Renal pelvis (tissue), 12 donors: ENCODE measurements at places on chromosomes 2 and 18. TPM values are rescaled to one million over a fixed set of nuclear protein-coding genes. Genes with fewer than 3 reads are reported as not detected.

DNA sequence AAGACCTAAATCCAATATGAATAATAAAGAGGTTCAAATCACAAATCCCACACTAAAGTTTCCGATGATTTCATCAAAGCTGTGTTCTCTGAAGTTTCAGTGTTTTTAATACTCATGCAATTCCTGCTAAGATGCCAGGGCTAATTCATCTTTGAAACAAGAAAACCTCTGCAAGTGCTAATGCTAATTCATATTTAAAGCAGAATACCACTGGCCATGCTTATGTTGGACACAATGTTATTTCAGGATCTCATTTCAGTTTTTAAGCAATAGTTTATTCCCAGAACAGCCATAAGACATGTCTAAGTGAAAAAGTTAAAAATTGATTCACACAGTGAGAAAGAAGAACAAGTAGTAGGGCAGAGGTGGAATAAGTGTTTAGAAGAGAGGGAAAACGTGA lies 62.8 kb downstream of the GRB14 start:
- no peak for DNase-seq

- no peak for DNase-seq
Observed at GRCh38 chr2:220075835-220076234, 448.4 kb downstream of the SLC4A3 start.

- no peak for DNase-seq
Observed at GRCh38 chr2:236752096-236752495, 182.5 kb downstream of the ACKR3 start.

SOWAHC gene
- polyA plus RNA-seq: 14.7 TPM

DNA sequence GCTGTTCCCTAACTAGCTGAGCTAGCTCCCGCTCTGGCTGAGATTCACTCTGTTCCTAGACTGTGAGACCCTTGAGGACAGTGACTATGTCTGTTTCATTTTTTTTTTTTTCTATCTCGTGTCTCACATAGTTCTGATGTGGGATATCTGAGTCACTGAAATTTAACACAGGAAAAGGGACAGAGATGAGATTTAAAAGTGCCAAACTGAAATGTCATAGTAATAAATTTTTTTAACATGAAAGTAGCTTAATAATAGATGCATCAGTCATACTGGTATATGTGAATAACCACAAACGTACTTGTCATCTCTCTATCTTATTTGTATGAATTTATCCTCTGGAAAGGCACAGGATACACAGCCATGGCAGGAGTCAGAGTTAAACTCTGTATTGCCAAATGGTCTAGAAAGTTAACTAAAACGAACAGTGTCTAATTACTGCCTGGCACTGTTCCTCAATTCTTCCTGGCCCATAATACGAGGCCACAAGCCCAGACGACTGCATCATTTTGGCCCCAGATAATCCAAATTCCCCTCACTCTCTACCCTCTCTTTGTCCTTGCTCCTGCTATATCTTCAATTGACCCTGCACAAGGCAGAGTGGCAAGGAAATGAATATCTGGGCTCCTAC lies 87.5 kb downstream of the SATB2 start:
- DNase-seq: no peak

GRCh38 chr2:202378662-202379358 lies 2.7 kb downstream of the BMPR2 start:
- DNase-seq: no peak

MALT1 gene
- 27.3 TPM for polyA plus RNA-seq

GRCh38 chr2:195842932-195843331 lies 185.9 kb downstream of the SLC39A10 start:
- no peak for DNase-seq

DNA sequence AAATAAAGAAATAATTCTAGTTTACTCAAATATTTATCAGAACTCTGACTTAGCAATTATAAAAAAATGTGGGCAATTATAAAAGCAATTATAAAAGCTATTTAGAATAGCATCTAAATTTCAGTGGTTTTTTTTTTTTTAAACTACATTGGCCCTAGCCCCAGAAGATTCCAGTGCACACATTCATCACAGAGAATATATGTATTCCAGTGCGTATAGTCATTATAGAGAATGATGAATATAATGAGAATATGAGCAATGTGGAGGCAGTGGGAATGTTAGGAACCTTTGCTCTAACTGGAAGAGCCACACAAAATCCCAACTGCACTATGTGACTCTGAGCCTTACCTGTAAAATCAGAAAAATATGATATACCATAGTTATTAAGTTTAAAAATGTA lies 10.5 kb downstream of the MAP3K2 start:
- DNase-seq: no peak

- no peak for DNase-seq
Observed at GRCh38 chr18:9700261-9700796, 7.8 kb upstream of the RAB31 start.

DNA sequence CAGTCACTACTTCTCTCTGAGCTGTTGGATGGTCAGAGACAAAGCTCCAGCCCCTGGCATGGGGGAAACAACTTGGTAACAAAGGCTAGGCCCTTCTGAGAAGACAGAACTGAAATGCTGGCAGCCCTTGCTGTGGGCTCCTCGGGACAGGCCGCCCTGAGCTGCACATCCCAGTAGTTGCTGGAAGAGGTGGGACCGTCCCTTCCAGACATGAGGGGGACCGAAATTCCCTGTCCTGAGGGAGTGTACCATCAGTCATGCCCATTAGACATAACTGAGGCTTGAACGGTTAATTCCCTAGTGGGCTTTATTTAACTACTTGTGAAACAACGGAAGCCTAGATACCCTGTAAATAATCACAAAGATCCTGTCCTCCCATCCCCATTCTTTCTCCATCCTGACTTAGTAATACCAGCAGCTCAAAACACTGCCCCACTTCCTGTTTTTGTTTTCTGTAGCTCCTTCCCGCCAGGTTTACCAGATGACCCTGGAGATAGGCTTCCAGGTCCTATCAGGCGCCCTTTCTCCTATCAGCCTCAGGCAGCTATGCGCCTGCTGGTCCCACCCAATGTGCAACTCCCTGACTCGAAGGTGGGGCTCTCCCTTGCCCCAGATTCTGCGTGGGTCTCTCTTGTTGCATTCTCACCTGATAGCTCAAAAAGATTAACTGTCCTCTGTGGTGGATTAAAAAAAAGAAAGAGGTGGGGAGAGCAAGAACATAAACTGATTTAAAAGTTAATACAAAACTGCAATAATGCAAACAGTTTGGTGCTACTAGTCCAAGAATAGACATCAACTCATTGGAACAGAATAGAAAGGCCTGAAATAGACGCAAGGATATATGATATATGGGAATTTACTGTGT lies 37.0 kb upstream of the NT5DC4 start:
- DNase-seq: no peak

DNA sequence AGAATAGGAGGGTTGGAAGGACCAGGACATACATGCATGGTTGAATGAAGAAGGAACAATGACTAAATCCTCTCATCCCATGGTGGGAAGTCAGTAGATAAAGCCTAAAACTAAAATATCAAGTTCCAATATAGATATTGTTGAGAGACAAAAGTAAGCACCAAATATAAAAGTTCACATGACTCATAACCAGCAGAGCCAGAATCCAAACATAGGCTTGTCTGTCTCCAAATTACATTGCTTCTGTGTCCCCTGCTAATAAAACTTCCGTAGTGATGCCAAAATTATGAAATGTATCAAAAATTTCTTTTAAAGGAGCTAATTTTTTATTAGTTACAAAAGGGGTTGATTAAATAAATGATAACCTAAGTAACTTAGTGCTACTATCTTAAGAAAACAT lies 19.7 kb downstream of the CHST9 start:
- no peak for DNase-seq

- DNase-seq: no peak
Observed at GRCh38 chr2:144770616-144771230, 250.8 kb upstream of the ZEB2 start.

DNA sequence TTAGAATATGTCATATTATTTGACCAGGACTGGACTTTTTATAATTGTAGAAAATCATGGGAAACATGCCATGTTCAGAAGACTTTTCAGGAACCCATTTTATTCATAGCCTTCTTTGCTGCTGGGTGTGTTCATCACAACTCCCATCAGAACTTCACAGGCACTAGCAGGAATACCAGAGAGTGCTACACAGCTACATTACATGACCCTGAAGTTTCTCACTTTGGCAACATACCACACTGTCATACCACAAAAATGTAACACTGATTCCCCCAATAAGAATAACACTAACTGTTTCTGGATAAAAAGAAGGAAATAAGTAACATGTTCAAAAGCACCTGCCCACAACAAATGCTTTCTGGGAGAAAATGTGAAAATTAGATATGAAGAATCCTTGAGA lies 405.4 kb downstream of the CDH2 start:
- no peak for DNase-seq

SERPINB5 gene
- polyA plus RNA-seq: not detected

DNA sequence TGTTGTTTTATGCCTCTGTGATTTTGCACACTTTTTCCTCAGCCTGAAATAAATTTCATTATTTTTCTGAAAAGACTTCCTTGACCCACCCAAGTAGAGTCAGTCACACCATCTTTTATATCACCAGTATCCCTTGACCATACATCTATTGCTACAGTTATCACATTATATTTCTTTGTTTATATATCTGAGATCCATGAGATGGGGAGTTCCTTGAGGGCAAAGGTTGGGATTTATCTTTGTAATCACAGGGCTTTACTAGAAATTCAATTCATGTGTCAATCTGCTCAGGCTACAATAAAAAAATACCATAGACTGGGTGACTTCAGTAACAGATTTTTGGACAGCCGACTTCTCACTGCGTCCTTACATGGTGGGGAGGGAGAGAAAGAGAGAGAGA lies 12.8 kb upstream of the RNF138 start:
- DNase-seq: no peak

DNA sequence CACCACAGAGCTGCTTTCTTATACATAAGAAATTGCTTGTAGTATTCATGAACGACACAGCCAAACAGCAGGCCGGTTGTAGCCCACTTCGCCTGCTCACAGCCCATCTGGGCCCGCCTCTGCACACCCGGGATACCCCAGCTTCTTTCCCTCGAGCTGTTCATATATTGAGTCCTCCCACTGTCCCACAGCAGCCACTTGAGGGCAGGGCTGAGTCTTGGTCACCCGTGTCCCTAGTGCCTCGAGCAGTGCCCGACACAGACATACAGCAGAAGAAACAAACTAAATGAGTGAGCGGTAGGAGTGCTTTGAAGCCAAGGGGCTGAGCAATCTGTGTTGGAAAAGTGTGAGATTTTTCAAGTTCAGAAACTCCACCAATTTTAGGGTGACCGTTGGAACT lies 251.4 kb downstream of the KLHL29 start:
- DNase-seq: no peak

DNA sequence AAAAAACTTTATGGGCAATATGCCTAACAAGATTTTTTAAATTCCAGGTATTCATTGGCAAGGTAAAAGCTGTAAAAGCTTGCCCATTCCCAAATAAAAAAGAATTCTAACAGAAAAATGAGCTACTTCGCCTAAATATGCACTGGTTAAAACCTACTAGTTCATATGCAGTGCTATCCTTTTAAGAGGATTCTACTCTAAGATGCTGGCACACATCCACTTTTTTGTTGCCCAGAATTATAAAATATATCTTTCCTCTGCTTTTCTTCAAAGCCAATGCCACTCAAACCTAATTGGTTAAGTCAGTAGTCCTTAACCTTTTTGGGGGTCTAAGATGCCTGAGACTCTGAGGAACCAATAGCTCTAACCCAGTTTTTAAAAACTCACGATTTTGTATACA lies 3.2 kb downstream of the XPO1 start:
- no peak for DNase-seq

GRCh38 chr2:33304032-33304864 lies 172.2 kb upstream of the RASGRP3 start:
- DNase-seq: no peak

- no peak for DNase-seq
Observed at GRCh38 chr2:32355976-32356680, 695 bp upstream of the BIRC6 start.

DNA sequence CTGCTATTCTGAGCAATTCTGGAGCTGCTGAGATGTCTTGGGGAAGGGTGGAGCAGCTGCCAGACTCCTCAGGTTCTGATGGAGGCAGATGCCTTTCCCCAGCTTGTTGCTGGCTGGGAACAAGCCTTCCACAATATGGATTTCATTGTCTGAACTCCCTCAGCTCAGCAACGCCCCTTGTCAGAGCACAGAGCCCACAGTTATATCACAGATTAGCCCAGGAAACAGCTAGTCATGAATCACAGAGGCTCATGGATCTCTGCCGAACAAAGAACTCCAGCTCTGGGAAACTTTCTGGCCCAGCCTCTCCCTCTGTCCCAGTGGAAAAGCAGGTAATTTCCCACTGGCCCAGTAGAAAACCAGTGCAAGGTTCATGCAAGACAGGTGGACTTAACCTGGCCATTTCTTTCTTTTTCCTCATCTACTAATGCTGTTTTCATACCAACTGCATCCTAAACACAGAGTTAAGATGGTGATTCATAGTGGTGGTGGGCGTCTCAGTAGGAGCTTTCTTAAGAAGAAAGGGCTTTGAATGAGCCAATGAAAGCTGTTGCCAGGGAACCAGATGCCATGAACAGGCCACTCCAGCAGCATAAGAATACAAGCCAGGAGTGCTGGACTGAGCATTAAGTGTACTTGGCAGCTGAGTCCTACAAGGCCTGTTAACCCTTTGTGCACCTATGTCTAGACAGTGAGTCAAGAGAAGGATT lies 8.7 kb upstream of the KIAA2012 start:
- DNase-seq: no peak

DNA sequence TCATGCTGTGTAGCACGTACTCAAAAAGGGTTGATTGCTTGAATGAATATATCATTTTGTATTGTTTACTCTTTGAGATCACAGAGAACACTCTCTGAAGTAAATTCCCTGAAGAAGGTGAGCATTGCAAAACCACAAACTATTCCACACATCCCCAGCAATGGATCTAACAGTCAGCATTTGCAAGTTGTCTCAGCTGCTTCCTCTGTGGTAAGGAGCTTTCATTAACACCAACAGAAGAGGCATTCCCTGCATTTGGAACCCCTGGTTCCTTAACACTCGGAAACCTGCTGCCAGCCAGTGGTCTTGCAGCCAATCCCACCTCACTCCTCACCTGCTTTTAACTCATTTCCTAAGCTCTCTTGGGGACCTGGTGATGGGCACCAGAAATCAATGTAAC lies 108.4 kb downstream of the IRS1 start:
- no peak for DNase-seq

DNA sequence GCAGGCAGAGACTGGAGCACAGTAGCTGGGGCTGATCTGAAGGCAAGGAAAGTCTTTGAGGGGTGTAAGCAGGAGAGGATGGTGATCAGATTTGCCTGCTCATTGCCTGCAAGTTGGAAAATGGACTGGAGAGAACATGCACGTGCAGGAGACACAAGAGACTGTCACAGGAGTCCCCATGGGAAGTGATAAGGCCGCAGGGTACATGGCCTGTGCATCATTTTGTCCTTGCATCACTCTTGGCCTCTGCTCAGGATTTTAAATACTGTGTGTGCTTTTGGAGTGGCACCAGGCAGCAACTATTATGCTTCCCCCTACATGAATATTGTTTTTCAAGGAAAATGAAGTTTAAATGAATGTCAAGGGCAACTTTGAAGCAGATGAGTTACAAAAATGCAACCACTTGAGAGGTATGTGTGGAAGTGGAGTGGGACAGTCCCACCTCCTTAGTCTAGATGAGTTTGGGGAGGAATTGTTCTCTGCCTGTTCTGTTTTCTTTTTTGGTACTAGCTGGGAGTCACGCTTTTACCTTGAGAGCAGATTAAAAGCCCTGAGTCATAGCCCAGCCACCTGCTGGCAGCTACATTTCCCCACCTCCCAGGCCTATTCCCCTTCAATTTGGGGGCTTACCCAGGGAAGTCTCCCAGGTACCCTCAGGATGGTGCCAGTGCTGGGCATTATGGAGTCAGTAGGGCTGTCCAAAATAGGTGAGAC lies 19.3 kb downstream of the MAPK4 start:
- no peak for DNase-seq

- DNase-seq: no peak
Observed at GRCh38 chr18:76903386-76903785, 81.0 kb downstream of the ZNF236 start.
